ENCODE measurements at places on chromosomes 7 and 10.

DNA sequence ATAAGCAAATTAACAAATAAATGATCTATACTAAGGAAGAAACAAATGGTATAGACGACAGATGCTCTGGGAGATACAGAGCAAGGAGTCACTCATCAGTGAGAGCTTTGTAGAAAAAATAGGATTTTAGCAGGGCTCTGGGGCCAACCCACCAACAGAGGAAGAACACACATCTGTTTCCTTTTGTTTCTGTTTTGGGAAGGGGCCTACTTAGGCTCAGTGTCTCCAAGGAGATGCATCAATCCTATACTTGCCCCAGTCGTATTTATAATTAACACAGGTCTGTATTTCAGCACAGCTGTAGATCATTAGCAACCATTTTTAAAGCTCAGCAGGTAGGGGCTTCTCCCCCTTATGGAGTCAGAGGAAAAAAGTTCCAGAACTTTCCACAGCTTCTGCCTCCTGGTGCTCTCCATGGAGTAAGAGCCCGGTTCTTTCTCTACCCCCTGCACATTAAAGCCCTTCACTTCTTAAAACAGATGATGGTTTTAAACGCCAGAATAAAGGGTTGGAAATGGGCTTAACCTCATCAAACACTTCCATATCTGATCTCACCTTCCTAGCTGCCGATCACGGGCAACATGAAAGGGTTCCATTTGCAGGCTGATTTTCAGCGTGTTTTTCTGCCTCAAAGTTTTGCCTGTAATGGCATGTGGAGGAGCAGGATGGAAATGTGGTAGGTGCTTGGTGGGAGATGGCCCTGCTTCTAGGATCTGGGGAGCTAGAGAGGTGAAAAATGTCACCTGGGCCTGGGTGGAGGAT lies 291.7 kb downstream of the TCF7L2 start:
- no peak for DNase-seq

- no peak for DNase-seq
Measured at GRCh38 chr10:49005270-49005669, 65.6 kb upstream of the LRRC18 start.

- no peak for DNase-seq
Measured at GRCh38 chr7:83593921-83594475, 54.9 kb downstream of the SEMA3E start.

DNA sequence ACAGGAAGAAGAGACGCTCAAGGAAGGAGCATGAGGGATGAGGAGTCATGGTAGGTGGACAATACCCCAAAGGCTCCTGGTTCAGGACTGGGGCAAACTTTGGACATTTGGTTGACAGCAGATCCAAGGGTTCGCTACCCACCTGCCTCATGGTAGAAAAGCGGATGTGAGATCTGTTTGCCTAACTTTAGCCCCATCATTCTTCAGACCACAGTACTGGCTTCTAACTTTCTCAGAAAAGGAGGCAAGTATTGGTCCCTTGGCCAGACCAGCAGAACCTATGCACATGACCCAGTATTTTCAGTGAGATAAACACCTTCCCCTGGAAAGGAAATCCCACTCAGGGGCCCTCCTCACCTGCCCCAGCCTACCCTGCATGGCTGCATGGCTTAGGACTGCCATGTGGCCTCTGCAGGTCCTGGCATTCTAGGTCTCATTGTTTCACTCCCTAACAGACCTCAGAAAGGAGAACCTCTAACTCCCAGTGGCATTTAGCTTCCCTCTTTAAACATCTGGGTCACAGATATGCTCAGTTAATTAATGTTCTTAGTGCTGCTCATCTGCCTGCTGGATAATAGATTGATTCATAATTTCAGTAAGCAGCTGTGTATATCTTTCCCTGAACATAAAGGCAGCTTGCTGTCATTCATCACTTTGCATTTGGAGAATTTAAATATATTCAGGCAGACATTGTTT lies 574.1 kb downstream of the GALNT17 start:
- DNase-seq, result no peak

GRCh38 chr10:11116361-11116760 lies 98.7 kb downstream of the CELF2 start:
- DNase-seq, result no peak

DNA sequence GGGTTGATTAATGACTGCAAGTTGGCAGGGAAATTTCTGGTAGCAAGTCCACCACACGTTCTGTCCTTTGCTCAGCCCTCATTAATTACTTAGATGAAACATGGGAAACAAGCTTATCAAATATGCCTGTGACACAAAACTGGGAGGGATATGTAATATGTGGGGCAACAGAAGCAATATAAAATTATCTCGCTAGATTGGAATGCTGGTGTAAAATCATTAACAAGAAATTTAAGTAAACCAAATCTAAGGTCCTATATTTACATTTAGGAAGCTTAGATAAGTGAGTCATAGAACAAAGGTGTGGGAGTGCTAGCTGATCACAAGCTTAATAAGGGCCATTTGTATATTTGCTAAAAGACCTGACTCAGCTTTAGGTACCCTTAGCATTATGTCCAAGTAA lies 23.5 kb downstream of the TRPV5 start:
- no peak for DNase-seq

DNA sequence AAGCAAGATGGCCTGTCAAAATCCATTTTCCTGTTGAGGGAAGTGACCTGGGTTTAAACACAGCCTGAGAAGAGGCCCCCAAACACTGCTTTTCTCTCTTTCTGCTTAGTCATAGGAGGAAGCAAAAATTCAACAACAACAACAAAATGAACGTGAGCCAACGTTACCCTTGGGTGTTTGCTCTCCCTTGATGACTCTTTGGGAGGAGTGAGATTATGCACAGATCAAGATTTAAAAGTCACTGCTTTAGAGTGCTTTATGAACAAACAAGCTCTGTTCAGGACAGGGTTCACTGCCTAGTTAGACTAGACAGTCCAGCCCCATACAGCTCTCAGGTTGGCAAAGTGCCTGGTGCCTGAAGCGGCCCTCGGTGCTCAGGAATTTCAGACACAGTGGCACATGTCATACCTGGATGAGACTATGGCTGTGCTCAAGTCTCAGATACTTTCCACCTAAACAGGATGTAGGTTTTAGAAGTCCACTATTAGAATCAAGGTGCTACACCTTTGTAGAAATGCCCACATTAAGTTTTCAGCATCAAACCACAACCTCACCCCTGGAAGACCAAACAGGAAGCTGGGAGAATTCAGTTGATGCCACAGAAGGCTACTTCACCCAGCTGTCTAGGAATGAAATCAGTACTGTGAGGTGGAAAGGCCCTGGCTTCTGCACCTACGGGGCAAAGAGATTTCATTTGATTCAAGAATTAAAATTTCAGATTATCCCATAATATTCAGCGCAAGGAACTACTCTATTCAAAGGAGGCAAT lies 38.7 kb downstream of the DENND11 start:
- no peak for DNase-seq

- DNase-seq, result no peak
Measured at GRCh38 chr7:140322759-140323158, 75.6 kb downstream of the SLC37A3 start.

DNA sequence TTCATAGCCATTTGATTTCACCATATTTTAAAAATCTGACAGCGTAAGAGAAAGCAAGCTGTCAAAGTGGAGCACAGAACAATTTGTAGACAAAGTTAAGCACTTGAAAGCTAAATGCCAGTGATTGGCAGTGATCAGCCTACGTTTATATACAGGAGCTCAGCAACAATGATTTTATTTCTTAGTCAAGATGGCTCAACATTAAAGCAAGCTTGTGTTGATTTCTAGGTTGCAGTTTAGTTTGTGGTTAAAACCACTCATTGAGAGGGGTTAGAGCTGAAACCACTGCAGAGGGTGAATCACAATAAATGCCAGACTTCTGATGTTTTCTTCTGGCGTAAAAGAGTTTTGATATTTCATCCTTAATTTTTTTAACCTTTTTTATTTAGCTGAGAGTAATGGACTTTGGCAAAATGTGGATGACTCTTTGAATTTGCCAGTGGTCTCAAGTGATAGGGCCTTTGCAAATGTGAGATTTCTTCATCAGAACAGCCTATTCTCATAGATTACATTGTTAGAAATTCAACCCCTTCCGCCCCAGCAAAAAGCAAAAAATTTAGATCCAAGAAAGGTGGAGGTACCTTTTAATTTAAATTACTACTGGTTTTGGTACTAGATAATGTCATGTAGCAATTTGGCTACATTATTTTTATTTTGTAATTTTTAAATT lies 73.8 kb downstream of the SHOC2 start:
- no peak for DNase-seq

- DNase-seq, result no peak
Measured at GRCh38 chr10:8338177-8338766, 283.8 kb downstream of the GATA3 start.

GRCh38 chr10:112832959-112833358 lies 117.1 kb upstream of the TCF7L2 start:
- no peak for DNase-seq

DNA sequence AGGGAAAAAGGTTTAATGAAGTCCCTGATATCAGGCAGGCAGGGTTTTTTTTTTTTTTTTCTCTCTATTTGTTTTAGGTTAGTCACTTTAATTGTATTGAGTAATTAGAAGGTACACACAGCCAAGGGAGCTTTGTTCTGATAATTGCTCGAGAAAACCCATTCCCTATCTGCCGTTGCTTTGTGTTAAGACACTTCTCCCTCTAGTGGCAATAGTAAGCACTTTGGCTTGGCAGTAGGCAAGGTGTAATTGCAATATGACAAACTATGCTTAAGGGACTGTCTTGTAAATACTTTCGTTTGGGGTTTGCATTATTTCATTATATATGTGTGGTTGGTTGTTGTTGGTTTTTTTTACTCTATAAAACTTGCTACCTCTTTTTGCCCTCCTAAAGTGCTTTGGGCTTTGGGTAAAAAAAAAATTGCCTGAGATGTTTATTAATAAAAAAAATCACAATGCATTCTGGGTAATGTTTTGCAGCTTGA lies 113.4 kb downstream of the BTRC start:
- no peak for DNase-seq

- no peak for DNase-seq
Measured at GRCh38 chr10:123069246-123069986, 60.6 kb downstream of the ACADSB start.

- DNase-seq, result no peak
Measured at GRCh38 chr7:140267381-140268226, 90.8 kb upstream of the KDM7A start.

- no peak for DNase-seq
Measured at GRCh38 chr7:12552876-12553275, 17.6 kb upstream of the SCIN start.

GRCh38 chr7:114922652-114923402 lies 933 bp downstream of the MDFIC start:
- no peak for DNase-seq

Measured in vagina (tissue), 2 donors.